ENCODE measurements at places on chromosomes 7 and 10.

DNA sequence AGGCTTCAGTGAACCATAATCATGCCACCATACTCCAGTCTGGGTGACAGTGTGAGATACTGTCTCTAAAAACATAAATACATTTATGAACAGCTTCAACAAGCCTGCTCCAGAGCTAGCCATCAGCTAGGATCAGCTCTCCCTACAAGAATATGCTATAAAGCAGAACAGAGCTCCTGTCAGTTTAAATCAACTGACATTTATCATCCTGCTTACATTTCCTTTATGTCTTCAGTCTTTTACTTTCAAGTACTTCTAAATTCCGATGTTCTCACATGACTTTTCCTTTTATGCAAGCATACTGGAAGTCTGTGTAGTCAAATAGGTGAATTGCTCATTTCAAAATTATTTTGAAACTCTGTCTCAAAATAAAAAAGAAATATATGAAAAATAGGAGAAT lies 64.6 kb downstream of the COA1 start:
- DNase-seq: no peak

DNA sequence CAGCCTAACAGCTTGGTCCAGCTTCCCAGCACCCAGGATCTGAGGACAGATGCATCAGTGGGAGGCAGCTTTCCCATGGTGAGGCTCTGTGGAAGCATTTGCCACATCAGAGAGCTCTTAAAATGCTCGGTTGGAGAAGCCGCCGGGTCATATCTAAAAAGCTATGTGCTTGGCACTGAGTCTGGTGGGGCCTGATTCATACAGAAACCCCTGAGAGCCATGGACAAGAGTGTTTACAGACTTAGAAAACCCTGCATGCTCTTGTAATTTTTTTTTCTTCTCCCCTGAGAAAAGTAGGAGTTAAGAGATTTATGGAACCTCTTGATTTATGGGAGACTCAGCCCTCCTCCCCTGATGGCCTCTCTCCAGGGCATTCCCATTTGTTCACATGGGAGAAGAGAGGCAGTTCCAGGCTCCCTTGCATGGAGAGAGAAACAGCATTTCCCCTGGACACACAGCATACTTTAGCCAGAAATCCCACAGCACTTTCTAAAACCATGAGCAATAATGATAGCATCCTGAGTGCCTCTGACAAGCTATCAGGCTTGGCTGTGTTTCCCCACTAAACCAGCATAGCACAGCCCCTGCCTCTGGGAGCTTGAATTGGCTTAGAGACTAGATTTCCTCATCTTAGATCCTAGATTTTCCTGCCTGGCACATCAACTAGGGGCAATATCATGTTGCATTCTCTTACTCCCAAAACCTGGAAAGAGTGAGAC lies 322.1 kb upstream of the AUTS2 start:
- no peak for DNase-seq

DNA sequence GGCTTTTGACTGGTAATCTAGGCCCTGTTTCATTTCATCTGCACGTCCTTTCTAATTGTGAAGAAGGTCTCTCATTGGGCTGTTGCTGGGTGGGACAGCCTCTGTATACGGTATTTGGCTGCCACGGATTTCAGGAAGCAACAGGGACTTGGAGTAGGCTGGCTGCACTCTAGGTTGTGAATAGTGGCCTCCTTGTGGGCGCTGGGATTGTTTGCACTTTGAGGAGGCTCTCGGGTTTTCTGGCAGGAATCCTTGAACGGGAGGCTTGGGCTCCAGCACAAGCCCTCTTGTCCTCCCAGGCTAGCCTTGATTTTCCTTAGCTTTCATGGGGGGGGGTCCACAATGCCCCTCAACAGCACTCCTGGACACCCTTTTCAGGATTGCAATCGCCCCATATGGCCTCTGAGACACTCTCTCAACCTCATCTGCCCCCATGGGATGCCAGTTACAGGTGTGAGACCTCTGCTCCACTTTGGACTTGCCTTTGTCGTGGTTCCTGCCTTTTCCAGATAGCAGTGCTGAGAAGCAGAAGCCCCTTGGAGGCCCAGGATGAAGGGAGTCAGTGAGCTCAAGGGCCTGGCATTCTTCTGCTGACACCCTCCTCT lies 33.9 kb upstream of the ZNF273 start:
- DNase-seq: no peak

GRCh38 chr10:69409176-69409495 lies 7.6 kb downstream of the TACR2 start:
- DNase-seq: no peak

GRCh38 chr7:17300012-17300411 lies 1.6 kb downstream of the AHR start:
- no peak for DNase-seq

- DNase-seq: no peak
These were observed 93.9 kb downstream of the ADCYAP1R1 start for GRCh38 chr7:31146030-31146429.

DNA sequence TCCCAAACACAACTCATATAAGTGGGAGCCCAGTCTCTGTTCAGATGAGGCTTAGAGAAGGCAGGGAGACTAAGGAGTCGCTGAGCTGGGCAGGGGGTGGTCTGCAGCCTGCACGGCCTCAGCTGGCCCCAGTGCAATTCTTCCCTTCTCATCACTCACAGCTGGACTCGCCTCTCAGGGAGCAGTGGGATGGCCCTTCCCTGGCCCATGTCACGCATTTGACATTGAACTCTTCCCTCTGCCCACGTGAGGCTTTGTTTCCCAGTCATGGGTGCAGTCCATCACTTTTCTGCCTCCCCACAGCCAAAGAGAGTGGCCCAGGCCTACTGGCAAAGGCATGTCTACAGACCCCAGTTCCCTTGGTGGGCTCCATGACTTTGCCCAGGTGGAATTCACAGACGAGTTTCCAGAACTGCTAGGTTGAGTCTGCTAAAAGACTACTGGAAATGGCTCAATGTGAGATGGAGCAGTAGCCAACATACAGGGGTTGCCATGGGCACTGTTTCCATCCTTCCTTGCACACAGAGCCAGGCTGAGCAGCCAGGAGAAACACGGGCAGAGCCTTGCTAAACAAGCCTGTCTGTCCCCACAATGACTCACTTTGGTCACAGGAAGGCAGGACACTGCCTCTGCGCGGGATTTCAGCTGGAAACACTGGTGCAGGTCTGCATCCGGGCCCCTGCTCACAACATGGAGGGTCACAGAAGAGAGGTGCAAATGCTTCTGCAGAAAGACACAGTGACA lies 90.1 kb downstream of the OAT start:
- DNase-seq: no peak

- DNase-seq: no peak
These were observed 274.2 kb downstream of the ADARB2 start for GRCh38 chr10:1462994-1463633.

GRCh38 chr10:51231754-51232153 lies 157.5 kb downstream of the PRKG1 start:
- no peak for DNase-seq

- DNase-seq: no peak
These were observed 327.4 kb downstream of the AGMO start for GRCh38 chr7:15234431-15234830.

DNA sequence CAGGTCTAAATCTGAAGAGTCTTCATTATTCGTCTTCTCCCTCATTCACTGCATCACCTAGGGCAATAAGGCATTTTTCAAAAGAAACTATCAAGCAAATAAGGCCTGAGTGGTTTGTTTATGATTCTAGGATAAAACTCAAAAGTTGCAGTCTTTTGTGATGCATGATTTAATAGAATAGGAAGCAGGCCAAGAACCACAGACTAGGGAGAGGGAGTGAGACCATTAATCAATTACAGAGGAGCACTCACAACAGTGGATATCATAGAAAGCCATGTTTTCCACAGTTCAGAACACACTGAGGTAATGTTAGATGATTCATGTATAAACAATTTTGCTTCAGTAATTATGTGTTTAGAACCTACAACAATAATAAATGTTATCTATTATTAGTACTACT lies 87.8 kb upstream of the LRRTM3 start:
- DNase-seq: no peak

GRCh38 chr7:77455321-77455720 lies 39.2 kb upstream of the GSAP start:
- no peak for DNase-seq

GRCh38 chr10:14570800-14571199 lies 203.9 kb downstream of the FAM107B start:
- no peak for DNase-seq

GRCh38 chr7:42091461-42092291 lies 145.3 kb downstream of the GLI3 start:
- DNase-seq: no peak

- DNase-seq: no peak
These were observed 71.0 kb downstream of the GNAT3 start for GRCh38 chr7:80440883-80441282.

- no peak for DNase-seq
These were observed 7.7 kb downstream of the PON1 start for GRCh38 chr7:95316588-95316987.

DNA sequence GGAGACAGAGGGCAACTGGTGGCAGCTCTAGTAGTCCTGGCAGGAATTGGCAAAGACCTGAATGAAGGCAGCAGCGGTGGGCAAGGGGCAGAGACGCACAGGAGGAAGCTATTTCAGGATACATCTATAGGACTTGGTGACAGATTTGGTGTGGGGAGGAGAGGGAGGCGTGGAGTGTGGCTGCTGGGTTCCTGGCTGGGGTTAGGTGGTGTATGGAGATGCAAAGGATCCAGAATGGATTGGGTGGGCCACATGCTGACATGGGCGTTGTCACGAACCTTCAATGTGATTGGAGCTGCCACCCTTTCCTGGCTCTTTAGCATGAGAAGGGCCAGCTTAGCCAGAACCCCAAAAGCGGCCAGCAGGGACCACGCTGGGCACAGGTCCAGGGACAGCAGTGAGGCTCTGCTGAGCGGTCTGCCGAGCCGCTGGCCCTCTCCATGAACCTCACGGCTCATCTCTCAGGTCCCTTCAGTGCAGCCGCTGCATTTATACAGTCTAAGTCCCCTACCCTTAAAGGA lies 10.2 kb upstream of the ADCY1 start:
- no peak for DNase-seq

GRCh38 chr7:15920953-15921352 lies 234.5 kb upstream of the MEOX2 start:
- no peak for DNase-seq

DNA sequence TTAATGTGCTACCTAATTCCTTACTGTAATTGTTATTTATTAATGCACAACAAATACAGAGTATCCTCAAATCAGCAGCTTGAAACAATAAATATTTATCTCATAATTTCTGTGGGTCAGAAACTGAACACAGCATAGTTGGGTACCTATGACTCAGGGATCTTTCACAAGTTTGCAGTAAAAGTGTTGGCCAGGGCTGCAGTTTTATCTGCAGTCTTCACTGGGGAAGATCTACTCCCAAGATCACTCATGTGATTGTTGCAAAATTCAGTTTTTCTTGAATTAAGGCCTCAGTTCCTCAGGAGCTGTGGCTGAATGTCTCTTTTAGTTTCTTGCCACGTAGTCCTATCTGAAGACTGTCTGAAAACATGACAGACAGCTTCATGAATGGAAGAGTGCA lies 237.8 kb downstream of the ZWINT start:
- DNase-seq: no peak

DNA sequence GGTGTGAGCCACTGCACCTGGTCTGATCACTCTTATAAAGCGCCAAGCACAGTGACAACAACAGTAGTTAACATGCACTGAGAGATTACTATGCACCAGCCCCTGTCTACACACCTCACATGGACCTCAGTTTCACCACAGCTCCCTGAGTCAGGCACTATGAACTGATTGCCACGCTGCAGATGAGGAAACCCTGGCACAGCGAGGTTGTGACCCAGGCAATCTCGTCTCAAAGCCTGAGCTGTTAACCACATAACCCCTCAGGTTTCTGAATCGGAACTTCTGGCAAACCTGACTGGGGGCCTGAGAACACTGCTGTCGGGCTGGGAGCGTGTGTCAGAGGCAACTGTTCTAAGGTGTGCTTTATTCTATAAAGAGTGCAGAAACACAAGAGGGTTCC lies 150.8 kb downstream of the RNF216 start:
- peak; percentile 47 for DNase-seq

DNA sequence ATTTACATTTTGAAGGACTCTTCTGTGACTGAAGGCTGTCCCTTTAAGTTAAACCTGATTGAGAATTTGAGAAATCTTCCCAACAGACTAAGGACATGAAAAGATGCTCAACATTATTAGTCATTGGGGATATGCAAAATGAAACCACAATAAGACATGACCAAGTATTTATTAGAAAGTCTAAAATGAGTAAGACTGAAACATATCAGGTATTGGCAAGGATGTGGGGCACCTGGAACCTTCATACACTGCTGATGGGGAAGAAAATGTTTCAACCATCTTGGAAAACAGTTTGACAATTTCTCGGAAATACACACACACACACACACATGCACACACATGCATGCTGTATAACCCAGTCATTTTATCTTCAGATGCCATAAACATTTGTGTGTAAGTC lies 132.1 kb upstream of the CDK6 start:
- DNase-seq: no peak

DNA sequence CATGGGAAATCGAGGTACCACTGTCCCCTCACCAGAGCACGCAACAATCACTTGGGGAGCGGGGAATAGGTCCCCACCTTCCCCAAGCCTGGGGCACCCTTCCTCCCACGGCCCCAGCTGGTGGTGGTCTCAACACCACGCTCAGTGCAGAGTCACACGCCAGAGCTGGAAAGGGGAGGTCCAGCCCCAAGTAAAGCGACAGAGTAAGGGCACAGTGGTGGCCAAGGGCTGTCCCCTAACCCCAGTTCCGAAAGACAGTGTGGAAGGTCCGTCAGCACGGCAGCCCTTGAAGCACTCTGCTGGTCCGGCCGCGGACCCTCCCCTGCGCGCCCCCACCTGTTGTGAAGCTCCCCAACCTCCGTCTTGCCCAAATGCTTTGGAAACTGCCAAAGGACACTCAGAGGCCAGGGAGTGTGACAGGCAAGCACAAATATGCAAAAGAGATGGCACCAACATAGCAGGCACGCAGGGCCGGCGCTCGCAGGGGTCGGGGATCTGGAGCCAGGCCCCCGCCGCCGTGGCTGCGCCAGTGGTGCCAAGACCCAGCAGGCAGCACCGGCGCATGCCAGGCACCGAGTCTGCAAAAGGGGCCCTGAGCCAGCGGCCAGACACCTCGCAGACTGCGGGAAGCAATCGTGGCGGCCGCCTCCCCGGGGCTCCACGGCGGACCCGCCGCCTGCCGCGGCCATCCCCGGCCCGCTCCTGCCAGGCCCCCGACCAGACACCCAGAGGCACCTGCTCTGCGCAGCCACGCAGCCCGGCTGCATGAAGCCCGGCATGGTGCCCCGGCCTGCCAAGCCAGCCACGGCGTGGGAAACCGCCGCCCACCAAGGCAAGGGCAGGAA lies 51.6 kb upstream of the SRRM3 start:
- DNase-seq: no peak

DNA sequence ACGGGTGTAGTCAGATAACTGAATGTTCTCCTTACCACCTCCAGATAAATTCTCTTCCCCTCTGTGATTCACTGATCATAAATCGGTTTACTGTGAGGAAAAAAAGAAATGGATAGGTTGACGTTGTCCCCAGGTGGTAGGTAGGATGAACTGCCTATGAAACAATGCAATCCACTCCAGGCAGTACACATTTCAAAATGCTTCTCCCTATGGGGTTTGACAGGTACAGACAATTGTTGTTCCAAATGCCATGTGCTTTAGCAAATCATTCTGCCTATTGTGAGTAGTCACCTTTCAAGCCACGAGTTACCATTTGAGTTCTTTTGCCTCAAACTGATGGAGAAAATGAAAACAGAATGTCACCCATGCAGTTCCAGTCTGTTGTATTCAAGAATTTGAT lies 21.8 kb downstream of the VIM start:
- no peak for DNase-seq

GRCh38 chr7:155735442-155736115 lies 76.7 kb downstream of the SHH start:
- no peak for DNase-seq

Data from activated CD4-positive, alpha-beta T cell treated with anti-CD3 and anti-CD28 coated beads, Interleukin-2, amount 10 ng/mL, durations not matched to agents 7 days and 5 days (primary cell).